ENCODE measurements at places on chromosomes 5 and 9.
A peak's percentile ranks its signal among the peaks of the same experiment; 100 is the strongest.

- no peak for DNase-seq
Measured at GRCh38 chr5:118894709-118895108, 93.6 kb downstream of the DTWD2 start.

DNA sequence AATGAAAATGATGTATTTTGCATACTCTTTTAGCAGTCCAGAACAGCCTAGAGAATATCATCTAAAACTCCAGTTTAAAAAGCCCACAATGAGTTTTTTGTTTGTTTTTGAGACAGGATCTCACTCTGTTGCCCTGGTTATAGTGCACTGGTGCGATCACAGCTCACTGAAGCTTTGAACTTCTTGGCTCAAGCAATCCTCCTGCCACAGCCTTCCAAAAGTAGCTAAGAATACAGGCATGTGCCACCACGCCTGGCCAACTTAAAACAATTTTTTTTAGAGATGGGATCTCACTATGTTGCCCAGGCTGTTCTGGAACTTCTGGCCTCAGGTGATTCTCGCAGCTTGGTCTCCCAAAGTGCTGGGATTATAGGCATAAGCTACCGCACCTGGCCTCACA lies 175.7 kb downstream of the FBN2 start:
- DNase-seq, result no peak

GRCh38 chr5:22050931-22051330 lies 802.2 kb downstream of the CDH12 start:
- no peak for DNase-seq

DNA sequence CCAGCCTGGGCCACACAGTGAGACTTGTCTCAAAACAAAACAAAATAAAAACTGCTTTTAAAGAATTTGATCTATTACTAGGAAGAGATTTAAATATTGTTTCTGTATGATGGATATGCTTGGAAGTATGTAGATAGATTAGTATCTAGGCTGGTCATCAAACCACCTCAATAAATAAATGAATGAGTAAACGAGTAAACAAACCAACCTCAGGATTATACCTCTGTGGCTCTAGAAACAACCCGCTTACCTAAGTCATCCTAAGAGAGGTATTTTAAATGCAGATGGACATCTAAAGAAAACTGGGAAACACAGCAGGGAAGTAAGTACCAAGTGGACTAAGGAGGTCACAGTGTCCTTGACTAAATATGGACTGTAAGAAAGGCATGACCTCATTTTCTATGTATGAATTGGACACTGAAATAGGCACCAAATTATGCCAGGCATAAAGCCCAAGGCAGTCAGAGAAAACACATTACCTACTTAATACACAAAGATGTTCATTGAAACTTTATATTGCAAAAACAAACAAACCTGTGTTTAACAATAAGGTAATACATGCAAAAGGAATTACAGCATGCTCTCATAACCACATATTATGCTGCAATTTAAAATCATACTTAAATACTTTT lies 7.3 kb downstream of the ANKH start:
- DNase-seq, result no peak

DNA sequence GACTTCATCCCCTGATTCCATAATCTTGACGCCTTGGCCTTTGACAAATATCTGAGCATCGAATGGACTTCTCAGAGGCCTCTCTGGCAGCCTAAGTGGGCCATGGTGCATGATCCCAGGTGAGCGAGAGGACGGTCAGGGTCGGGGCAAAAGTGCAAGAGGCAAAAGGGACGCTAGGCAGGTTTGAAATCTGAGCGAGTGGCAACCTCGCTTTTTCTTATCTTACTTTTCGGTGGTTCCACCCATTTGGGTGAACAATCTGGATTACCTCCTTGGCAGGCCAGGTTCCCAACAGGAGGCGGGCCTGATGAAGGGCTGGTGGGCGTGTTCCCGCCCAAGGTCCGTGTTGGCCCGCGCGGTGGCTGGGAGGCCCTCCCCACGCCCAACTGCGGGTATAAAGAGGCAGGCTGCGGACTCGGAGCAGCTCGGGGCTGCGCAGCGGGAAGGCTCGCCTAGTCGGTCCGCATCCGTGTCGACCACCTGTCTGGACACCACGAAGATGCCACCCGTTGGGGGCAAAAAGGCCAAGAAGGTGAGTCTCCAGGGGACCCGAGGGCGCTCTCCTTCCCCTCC lies at the start of gene BHMT:
BHMT (plus strand) TSS at position 423 of the 573 bp plus-strand sequence; CDS start at position 500, 77 bp downstream.
- DNase-seq, result no peak

- DNase-seq, result peak; percentile 81
Measured at GRCh38 chr5:159515909-159516415, 185.7 kb upstream of the IL12B start.

- DNase-seq, result no peak
Measured at GRCh38 chr9:35277628-35278359, 116.0 kb downstream of the UNC13B start.

DNA sequence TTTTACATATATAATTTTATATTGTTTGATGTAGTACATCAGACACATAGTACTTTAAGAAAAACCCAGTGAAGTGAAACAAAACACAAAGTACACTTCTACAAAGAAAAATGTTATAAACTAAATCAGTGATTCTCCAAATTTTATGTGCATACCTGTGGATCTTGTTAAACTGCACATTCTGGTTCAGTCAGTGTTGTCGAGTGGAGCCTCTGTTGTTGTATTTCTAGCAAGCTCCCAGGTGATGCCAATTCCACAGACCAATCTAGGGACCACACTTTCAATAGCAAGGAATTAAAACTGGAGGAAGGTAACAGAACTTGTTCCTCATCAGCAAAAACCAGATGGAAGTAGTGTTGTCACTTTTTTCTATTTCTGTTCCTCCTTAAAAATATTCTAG lies 183.8 kb upstream of the CD180 start:
- no peak for DNase-seq

DNA sequence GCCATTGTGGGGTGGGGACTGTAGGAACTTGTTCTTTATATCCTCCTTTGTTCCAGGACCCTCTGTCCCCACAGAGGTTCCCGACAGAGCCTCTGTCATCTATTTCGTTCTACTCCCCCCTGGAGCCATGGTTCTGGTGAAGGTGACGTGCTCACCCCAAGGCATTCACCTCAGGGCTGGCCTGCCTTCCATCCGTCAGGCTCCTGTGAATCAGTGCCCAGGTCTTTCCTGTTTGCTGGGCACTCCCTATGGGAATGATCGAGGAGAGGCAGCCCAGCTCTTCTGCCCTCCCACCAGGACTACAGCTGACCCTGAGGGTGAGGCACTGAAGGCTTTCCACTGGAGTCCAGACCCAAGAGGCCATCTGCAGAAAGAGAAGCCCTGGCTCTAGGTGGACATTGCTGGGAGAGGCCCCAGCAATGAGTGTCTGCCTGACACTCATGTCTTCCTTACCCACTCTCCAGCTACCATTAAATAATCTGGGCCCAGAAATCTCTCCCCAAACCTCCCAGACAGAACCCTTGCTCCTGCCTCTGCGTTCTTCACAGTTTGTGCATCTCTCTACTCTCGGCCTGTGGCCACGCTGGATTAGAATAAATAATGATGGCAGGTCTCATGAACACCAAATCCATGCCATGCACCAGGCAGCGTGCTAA lies 214.2 kb downstream of the FSTL4 start:
- no peak for DNase-seq

- DNase-seq, result peak; percentile 13
Measured at GRCh38 chr5:126869005-126869451, 92.1 kb downstream of the LMNB1 start.

DNA sequence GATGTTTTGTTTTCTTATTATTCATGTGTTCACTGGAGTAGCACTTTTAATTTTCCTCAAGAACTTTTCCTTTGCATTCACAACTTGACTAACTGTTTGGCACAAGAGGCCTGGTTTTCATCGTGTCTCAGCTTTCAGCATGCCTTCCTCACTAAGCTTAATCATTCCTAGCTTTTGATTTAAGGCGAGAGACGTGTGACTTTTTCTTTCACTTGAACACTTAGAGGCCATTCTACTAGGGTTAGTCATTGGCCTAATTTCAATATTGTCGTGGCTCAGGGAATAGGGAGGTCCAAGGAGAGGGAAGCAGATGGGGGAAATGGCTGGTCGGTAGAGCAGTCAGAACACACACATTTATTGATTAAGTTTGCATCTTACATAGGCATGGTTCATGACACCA lies 94.0 kb downstream of the ZNF462 start:
- DNase-seq, result no peak

GRCh38 chr5:65411356-65411755 lies 70.4 kb downstream of the ADAMTS6 start:
- no peak for DNase-seq

GRCh38 chr9:95670122-95670521 lies 153.4 kb upstream of the PTCH1 start:
- no peak for DNase-seq

DNA sequence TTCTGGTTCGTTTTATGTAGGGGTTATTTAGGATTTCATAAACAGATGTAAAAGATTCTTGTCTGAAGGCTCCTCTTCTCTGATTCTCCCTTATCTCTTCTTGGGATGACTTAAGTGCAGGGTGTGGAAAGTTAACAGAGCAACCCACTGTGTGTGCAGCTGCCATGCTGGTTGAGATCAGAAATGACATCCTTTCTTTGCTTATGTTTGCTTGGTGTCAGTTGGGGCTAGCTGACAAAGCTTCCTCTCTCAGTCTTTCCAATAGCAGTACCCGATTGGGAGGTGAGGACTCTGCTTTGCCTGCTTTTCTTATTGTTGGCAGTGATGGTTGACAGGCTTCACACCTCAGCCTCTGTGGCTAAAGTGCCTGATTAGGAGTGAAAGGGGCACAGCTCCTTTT lies 26.5 kb downstream of the OGN start:
- no peak for DNase-seq

DNA sequence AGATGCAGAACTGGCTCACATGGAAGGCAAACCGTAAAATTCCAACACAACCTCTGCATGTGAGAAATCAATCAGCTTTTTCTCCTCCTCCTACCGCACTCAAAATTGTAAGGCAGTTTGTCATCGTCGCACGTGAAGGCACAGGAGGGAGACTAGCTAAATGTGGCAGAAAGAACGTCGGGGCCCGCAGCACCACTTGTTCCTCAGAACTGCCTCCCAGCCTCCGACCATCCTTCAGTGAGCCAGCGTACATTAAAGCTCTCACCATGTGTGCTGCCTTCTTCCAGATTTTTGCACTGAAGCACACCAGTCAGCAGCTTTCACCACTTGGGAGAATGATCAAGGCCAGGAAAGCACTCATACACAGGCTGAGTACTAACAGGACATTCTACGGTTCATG lies 105.9 kb downstream of the RFX3 start:
- no peak for DNase-seq

DNA sequence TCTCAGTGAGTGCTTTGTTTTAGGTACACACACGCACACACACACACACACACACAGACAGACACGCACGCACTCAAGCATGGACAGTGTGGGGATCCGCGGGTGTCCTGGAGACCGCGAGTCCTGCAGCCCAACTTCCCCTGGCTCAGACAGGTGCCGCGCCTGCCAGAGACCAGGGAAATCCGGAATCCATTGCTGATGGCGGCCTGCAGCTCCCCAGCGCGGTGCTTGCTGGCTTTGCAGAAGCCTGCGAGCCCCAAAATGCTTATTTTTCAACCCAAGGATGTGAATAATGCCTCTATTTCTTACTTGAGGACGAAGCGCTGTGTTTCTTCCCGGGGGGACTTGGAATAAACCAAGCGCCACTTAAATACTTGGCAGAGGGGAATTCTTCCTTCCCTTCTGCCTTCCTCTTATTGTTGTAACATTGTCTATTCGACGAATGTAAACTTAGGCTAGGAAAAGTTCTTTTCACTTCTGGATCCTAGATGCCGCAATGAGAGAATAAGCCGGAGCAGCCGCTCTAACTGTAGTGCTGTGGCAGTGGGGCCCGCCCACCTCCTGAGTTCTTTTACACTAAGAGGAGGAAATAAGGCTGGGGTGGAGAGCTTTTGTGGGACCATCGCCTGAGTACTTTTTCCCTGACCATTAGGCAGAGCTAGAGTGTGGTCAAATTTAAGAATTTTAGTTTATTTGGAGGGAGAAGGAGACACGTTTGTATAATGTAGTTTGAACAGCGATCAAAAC lies 802 bp downstream of the ITGA2 start:
- peak; percentile 19 for DNase-seq

DNA sequence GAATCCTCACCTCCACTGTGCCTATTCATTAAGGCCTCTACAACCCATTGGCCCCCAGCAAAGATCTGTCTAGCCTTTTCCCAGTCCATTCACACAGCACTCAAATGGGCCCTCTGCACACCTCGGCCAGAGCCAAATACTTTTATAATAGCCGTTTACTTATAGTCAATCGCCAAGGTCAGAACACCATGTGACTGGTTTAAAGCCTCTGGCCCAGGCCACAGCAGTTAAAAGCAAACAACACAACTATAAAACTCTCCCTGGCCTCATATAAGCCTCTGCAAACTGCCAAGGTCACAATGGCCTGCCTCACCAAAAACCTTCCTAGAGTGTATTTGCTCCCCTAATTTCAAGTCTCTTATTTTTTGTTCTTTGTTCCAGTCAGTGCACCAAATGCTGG lies 562.6 kb downstream of the CAAP1 start:
- no peak for DNase-seq

DNA sequence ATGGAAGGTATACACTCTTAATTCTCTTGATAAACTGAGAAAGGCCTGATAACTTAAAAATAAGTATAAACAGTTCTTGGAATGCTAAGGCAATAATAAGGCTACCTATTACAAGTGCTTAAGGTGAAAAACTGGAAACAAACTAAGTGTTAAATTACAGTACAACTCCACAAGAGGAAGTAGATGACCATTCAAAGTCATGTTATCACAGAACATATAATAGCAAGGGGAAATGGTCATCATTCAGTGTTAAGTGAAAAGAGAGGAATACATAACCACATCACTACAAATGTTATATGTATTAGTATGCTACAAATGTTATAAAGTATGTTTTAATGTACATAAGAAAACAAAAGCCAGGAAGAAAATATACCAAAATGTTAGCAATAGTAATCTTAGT lies 135.9 kb downstream of the CCDC192 start:
- DNase-seq, result no peak

- DNase-seq, result no peak
Measured at GRCh38 chr5:146331423-146331822, 7.2 kb upstream of the POU4F3 start.

- no peak for DNase-seq
Measured at GRCh38 chr9:18009902-18010301, 431.0 kb downstream of the SH3GL2 start.

DNA sequence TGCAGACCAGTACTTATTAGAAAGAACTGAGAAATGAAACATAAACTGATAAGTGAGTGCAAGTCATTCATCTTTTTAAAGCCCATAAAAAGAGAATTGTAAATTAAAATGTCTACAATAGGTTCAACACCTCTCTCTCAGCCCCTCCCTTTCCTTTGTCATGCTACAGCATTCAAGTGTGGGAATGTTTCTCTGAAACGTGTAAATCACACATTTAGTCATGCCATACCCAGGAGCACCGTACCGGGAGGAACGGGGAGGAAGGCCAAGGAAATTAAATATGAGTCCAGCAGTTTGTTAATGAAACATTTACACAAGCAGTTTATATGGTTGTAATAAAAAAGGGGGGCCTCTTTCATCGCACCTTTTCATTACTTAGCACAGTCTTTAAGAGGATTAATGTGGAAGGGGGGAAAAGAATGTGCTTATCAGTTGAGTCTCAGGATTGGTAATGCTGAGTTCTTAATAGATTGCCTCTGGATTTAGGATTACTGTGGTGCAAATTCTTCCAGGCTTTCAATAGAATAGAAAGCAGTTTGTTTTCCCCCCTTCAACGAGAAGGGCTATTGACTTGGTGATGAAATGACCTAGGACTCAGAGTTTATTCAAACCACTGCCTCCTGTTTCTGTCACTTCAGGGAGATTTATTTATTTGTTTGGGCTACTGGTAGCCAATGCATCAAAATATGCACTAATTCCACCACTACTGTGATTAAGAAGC lies 176.0 kb upstream of the ZNF608 start:
- DNase-seq, result no peak

Measured in GM06990 (cell line).